ENCODE measurements at places on chromosomes 5 and 9. TPM values are rescaled to one million over a fixed set of nuclear protein-coding genes. Genes with fewer than 3 reads are reported as not detected.

Gene HSD17B3
- not detected for total RNA-seq

Gene PCDHGA7
- total RNA-seq = 2.9 TPM

Gene MYMK
- not detected for total RNA-seq

Gene PTPRD
- total RNA-seq = 145 TPM

Gene PRRX2
- 3.6 TPM for total RNA-seq

Gene MARCHF11
- total RNA-seq = not detected

Gene ENTREP1
- 47.9 TPM for total RNA-seq

Gene FCN1
- total RNA-seq = 31.5 TPM

Gene MAMDC2
- total RNA-seq = 6.5 TPM

Gene SELENOP
- 756 TPM for total RNA-seq
